Activated T-cell treated with anti-CD3 and anti-CD28 coated beads, Interleukin-2, amount 50 U/mL, for 72 hours (primary cell): ENCODE measurements at places on chromosomes 6 and 20. TPM values are rescaled to one million over a fixed set of nuclear protein-coding genes. Genes with fewer than 3 reads are reported as not detected.

Gene SRC
- total RNA-seq, result 5.1 TPM

Gene C20orf141
- total RNA-seq, result not detected

Gene SLC32A1
- total RNA-seq, result 0.12 TPM

Gene HDAC2
- 71.6 TPM for total RNA-seq

Gene PPIL6
- total RNA-seq, result 0.56 TPM

Gene DPPA5
- total RNA-seq, result not detected

Gene DEFB128
- total RNA-seq, result not detected

Gene FIG4
- 15.0 TPM for total RNA-seq

Gene SFTA2
- total RNA-seq, result not detected

Gene KIF16B
- 7.3 TPM for total RNA-seq

Gene HLA-DMB
- total RNA-seq, result 3.4 TPM

Gene ZC3H12D
- total RNA-seq, result 170 TPM

Gene C6orf15
- not detected for total RNA-seq

Gene RSPH4A
- total RNA-seq, result 0.17 TPM

Gene OR12D3
- not detected for total RNA-seq

Gene GTSF1L
- total RNA-seq, result not detected

Gene TTBK1
- 1.2 TPM for total RNA-seq

Gene AVP
- total RNA-seq, result not detected

Gene MYB
- total RNA-seq, result 89.6 TPM

Gene WFDC11
- not detected for total RNA-seq

Gene NFATC2
- total RNA-seq, result 29.4 TPM

Gene CLPSL2
- not detected for total RNA-seq

Gene RHAG
- total RNA-seq, result not detected

Gene TMC2
- not detected for total RNA-seq

Gene CST3
- total RNA-seq, result 0.22 TPM

Gene DNAH8
- 0.02 TPM for total RNA-seq

Gene WFDC10B
- total RNA-seq, result not detected

Gene DEFB113
- not detected for total RNA-seq

Gene KPNA5
- total RNA-seq, result 17.6 TPM

Gene NNAT
- total RNA-seq, result 0.93 TPM

Gene HLA-F
- 275 TPM for total RNA-seq

Gene VSX1
- total RNA-seq, result not detected

Gene PLG
- total RNA-seq, result 0.41 TPM
